ENCODE measurements at places on chromosomes 12 and 14.
A peak's percentile ranks its signal among the peaks of the same experiment; 100 is the strongest.

DNA sequence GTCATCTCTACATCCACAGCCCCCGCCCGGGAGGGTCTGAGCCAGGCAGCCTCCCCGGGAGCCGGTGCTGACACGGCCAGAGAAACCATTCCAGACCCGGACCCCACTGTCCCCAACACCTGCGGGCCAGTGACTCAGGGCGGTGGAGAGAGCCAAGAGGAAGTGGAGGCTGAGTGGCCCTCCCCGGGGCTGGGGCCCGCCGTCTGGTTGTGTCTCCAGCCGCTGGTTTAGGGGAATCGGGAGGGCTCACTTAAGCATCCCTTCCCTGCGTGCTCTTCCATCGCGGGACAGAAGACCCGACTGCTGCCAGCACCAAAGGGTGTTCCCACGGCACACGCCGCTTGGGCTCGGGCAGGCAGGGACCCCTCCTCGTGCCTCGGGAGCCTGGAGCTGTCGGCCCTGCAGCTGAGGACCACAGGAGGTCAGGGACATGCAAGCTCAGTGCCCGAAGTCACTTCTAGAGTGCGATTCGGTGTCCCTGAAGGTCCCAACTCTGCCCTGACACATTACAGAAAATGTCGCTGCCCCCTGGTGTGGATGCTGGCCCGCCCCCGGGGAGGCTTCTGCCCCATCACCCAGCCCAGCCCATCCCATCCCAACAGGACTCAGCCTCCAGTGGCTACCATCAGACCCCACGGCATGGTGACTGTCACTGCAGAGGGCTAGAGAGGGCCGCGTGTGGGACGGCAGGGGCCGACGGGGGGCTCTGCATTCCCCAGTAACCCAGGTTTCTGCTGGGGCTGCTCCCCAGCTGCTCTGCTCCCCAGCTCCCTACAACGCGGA lies 50.8 kb downstream of the GALNT9 start:
- no peak for DNase-seq
- peaks cover 9% of the 10 kb centered on the region for H3K4me1 ChIP-seq
- no peak overlapping the region for H3K27ac ChIP-seq
- no peak overlapping the region for H3K4me3 ChIP-seq
- peaks cover 5% of the 10 kb centered on the region for H3K27me3 ChIP-seq

GRCh38 chr12:94622475-94622874 lies 27.9 kb downstream of the TMCC3 start:
- no peak for DNase-seq
- no peak overlapping the region for H3K27ac ChIP-seq
- no peaks in the 10 kb centered on the region for H3K27me3 ChIP-seq
- H3K4me1 ChIP-seq = no peaks in the 10 kb centered on the region

- H3K36me3 ChIP-seq = no peaks in the 10 kb centered on the region
- DNase-seq = no peak
- H3K27ac ChIP-seq = no peak overlapping the region
- H3K4me1 ChIP-seq = no peaks in the 10 kb centered on the region
- H3K4me3 ChIP-seq = no peak overlapping the region
Observed at GRCh38 chr14:79704041-79704807, 507.1 kb downstream of the DIO2 start.

DNA sequence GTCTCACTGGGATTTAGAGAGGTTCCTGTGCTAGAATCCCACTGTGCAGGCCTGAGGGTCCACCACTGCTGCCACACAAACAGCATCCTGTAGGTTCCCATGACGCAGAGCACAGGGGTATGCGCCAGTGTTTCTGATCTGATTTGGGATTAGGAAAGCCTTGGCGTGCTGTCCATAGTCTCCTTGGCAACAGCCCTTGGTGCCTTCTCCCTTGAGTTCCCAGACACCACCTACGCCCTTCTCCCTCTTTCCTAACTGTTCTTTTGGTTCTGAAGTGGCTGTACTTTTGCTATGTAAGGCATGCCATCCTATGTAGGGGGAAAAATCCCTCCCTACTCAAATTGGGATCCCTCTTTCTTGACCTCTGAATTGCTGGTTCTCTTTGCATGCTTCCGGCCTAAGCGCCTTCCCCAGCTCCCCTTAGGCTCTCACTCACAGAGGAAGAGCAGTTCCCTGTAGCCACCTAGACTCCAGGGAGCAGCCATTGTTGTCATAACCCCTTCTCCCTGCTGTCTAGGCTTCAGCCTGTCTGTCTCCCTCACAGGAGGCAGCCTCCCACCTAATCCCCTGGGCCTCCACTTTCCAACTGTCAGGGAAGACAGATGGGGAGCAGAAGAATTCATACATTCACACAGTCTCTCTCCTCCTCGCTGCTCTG lies 14.8 kb upstream of the RIC8B start:
- H3K36me3 ChIP-seq = no peaks in the 10 kb centered on the region
- peak overlapping the region; percentile 20 for H3K4me3 ChIP-seq
- no peaks in the 10 kb centered on the region for H3K27me3 ChIP-seq
- DNase-seq = no peak
- peak overlapping the region; percentile 52 for H3K27ac ChIP-seq
- peaks cover 19% of the 10 kb centered on the region for H3K4me1 ChIP-seq

- H3K27me3 ChIP-seq = no peaks in the 10 kb centered on the region
- H3K36me3 ChIP-seq = no peaks in the 10 kb centered on the region
- H3K27ac ChIP-seq = no peak overlapping the region
- no peaks in the 10 kb centered on the region for H3K4me1 ChIP-seq
- no peak overlapping the region for H3K4me3 ChIP-seq
Observed at GRCh38 chr12:102759466-102759865, 157.6 kb downstream of the PAH start.

GRCh38 chr14:44914849-44915248 lies 46.9 kb downstream of the KLHL28 start:
- no peak overlapping the region for H3K27ac ChIP-seq
- H3K4me1 ChIP-seq = no peaks in the 10 kb centered on the region
- no peak overlapping the region for H3K4me3 ChIP-seq
- H3K27me3 ChIP-seq = peaks cover 18% of the 10 kb centered on the region

- no peak overlapping the region for H3K27ac ChIP-seq
- H3K4me3 ChIP-seq = no peak overlapping the region
- H3K36me3 ChIP-seq = no peaks in the 10 kb centered on the region
- no peaks in the 10 kb centered on the region for H3K4me1 ChIP-seq
- H3K27me3 ChIP-seq = no peaks in the 10 kb centered on the region
- DNase-seq = no peak
Observed at GRCh38 chr14:79663453-79663852, 547.9 kb downstream of the DIO2 start.

DNA sequence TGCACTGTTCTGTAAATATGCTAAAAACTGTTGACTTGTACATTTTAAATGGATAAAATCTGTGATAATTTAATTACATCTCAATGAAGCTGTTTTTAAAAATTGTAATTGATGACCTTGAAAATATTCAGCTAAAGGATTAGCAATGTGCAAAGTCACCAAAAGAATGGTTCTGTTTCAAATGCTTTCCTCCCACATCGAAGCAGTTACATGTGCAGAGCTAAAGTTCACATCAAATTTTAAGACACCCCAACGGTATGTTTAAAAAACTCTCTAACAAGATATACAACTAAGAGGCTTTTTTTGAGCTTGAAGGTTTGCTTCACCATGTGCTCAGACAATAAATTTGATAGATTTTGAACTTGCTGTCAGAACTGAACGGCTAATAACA lies 114.6 kb upstream of the KRAS start:
- H3K27me3 ChIP-seq = no peaks in the 10 kb centered on the region
- H3K4me1 ChIP-seq = no peaks in the 10 kb centered on the region
- no peak overlapping the region for H3K4me3 ChIP-seq
- H3K36me3 ChIP-seq = no peaks in the 10 kb centered on the region

DNA sequence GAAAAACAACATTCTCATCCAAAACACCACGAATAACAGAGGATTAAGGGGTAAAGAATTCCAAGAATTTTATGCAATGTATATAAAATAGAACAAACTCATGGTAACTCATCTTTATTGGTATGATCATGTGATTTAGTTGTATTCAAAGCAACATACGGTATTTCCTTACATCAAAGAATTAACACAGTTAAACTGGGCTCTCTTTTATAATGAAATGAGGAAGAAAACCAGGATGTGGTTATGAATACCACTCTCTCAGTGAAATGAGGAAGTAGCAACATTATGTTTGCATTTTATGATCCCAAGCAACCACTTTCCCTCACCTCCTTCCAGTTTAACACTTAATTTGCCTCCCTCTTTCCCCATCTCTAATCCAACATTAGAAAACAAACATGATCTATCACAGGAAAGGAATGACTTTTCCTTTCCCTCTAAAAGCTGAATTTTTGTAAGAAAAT lies 22.9 kb downstream of the SPTLC2 start:
- H3K27me3 ChIP-seq = no peaks in the 10 kb centered on the region
- peaks cover 6% of the 10 kb centered on the region for H3K4me1 ChIP-seq
- no peak for DNase-seq
- H3K4me3 ChIP-seq = no peak overlapping the region
- H3K27ac ChIP-seq = peak overlapping the region; percentile 53
